ENCODE measurements at places on chromosomes 5 and 9.

DNA sequence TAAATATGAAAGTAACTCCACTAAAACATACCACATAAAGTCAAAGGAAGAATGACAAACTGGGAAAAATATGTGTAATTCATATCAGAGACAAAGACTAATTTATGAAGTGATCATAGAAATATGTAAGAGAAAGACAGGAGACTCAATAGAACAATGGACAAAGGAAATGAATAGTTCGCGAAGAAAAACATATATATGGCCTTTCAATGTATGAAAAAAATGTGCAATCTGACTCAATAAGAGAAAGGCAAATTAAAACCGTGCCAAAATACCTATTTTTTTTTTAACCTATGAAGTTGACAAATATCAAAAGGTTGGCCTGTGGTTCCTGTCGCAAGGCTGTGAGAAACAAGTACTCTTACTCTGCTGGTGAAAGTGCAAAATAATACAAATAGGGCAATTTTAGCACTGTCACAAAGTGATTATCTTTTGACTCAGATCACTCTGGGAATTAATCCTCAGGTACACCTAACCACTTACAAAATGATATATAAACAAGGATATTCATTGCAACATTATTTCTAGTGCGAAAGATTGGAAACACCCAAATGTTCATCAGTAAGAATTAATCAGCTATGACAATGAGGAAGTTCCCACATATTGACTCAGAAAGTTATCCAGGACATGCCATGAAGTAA lies 3.7 kb downstream of the C9 start:
- DNase-seq = no peak

DNA sequence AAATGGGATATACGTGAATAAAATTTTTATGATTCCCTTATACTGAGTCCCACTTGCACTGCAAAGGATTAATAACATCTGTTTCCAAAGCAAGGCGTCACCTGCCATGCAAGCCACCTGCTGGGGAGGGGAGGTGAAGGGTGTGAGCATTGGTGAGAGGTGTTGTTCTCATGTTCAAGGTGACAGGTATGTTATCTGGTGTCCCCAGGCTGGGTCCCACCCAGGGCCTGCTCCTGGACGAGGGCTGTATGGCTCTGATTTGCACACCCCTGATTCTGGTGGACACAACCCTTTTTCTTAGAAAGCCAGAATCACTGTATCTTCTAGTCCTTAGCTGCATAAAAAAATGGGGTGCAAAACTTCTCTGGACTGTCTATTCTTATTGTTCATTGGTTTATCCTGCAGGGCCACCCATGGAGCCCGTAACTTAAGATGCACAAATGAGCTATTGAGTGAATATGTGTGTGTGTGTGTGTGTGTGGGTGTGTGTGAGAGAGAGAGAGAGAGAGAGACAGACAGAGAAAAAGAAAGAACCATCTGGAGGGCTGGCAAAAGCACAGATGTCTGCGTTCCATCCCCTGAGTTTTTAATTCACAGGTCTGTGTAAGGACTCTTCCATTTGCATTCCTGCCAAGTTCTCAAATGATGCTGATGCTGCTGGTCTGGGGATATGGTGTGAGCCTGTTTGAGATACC lies 53.7 kb downstream of the SYK start:
- DNase-seq = no peak

DNA sequence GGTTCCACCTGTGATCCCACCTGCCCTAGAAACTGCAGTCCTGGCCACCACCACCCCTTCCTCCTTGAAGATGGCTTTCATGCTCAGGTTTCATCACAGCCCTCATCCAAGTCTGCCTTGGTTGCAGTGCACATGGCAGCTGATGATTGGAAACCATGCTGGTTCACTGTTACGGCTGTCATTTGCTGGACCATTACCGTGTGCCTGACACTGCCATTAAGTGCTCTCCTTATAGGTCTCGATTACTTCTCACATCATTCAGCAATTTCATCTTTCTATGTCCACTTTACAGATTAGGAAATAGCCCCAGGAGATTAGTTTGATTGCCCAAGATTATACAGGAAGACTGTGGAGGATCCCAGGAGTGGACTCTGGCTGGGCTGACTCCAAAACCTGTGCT lies 123.9 kb downstream of the ICE1 start:
- DNase-seq = no peak

GRCh38 chr5:39216631-39217030 lies 2.7 kb downstream of the FYB1 start:
- DNase-seq = no peak

DNA sequence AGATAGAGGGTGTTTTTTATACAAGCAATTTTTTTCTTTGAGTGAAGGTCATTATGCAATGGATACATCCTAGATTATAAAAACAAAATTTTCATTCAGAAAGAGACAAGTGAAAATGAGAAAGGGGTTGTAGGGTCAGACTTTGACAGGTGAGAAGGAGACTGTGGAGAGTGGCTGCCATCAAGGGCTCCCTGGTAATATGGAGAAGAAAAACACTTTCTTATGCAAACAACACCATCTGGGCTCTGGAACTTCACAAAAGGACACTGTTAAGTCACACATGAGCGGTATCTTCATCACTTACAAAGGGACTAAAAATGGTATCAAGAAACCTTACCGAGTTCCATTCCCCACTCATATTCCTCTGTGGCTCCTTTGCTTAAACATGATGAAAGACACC lies 23.5 kb downstream of the C7 start:
- no peak for DNase-seq

DNA sequence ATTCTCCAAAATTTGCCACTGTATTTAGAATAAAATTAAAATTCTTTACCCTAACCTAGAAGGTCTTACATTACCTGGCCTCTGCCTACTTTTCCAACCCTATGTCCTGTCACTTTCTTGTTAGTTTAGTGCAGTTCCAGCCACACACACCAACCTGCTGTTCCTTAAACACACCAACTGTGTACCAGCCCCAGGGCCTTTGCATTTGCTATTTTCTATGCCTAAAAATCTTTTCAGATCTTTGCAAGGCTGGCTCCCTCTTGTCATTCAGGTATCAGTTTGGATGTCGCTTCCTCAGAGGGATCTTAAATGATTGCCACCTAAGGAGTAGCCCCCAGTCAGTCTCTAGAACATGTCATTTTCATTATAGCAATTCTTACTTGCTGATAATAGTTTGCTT lies 17.7 kb upstream of the NRG2 start:
- DNase-seq = no peak

DNA sequence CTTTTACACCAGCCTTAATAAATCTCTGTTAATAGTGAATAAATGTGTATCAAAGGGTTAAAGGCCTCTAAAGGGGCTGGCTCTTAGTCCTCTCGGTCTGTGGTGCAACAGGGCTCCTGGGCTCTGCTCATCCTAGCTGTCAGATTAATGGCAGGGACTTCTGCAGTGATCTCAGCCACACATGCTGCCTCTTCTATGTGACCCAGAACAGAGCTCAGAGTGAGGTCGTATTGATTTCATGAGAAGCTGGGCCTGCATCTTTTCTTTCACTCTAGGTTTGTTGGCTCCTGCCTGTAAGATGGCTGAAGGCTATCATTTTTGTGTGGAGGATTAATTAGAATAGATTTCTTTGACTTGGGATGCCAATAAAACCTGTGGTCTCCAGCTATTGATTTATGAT lies 165.0 kb upstream of the GLRA1 start:
- DNase-seq = peak; percentile 13

- DNase-seq = no peak
Measured at GRCh38 chr5:78799266-78800017, 150.9 kb upstream of the LHFPL2 start.

- DNase-seq = no peak
Measured at GRCh38 chr9:68599826-68600225, 59.1 kb upstream of the TMEM252 start.

- DNase-seq = no peak
Measured at GRCh38 chr9:78745331-78745730, 448.4 kb downstream of the PSAT1 start.

- peak; percentile 8 for DNase-seq
Measured at GRCh38 chr9:73348471-73348870, 196.8 kb downstream of the ANXA1 start.

GRCh38 chr5:138874771-138875551 lies at the start of gene LRRTM2:
Gene LRRTM2, minus strand, starts transcription at chr5:138875335. Its CDS starts 424 bp downstream, at chr5:138874911.
- DNase-seq = peak; percentile 56

GRCh38 chr9:92486371-92486770 lies 4.1 kb upstream of the ASPN start:
- no peak for DNase-seq

DNA sequence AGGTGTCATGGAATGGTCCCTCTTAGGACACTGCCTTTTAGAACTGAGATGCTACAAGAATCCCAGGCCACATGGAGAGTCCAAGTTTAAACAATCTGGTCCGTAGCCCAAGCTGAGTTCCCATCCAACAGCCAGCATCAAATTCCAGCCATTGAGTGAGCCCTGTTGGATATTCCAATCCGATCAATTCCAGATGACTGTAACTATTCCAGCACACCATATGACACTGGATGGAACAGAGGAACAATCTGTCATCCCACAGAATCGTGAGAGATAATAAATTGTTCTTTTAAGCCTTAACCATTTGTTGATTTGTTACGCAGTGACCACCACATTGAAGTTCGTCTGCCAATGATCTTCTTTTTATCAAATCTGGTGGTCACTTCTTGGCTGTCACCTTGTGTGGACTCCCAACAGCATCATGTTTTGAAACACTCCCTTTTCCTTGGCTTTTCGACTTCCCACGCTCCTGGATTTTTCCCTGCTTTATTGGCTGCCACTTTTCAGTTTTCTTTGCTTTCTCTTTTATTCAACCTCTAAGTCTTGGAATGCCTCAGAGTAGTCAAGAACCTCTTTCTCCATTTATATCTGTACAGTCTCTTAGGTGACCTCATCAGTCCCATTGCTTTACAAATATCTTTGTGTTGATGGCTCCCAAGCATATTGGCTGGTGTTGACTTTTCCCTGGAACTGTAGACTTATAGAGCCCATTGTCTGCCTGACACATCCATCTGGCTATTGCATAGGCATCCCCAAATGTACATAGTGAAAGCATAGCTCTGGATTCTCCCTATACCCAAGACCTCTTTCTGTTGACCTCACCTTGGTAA lies 46.1 kb downstream of the TNFSF15 start:
- no peak for DNase-seq

GRCh38 chr9:7780261-7780988 lies 19.2 kb downstream of the DMAC1 start:
- no peak for DNase-seq

DNA sequence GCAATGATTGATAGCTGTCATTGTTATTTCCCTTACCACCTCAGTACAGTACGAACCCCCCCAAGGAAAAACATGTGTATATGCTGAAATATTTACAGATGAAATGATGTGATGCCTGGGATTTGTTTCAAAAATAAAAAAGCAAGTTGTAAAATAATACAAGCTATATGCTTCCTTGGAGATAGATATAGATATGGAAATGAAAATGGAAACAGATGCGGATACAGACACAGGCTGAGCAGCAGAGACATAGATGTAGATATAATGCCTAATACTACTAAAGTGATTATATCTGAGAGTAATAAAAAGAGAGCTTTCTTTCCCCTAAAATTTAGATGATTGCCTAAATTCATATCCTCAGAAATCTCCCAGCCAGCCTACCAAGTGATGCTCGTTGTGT lies 127.5 kb upstream of the TNPO1 start:
- DNase-seq = no peak

- DNase-seq = no peak
Measured at GRCh38 chr9:135219676-135220600, 132.5 kb downstream of the OLFM1 start.

- DNase-seq = no peak
Measured at GRCh38 chr9:2151171-2151570, 136.0 kb downstream of the SMARCA2 start.

DNA sequence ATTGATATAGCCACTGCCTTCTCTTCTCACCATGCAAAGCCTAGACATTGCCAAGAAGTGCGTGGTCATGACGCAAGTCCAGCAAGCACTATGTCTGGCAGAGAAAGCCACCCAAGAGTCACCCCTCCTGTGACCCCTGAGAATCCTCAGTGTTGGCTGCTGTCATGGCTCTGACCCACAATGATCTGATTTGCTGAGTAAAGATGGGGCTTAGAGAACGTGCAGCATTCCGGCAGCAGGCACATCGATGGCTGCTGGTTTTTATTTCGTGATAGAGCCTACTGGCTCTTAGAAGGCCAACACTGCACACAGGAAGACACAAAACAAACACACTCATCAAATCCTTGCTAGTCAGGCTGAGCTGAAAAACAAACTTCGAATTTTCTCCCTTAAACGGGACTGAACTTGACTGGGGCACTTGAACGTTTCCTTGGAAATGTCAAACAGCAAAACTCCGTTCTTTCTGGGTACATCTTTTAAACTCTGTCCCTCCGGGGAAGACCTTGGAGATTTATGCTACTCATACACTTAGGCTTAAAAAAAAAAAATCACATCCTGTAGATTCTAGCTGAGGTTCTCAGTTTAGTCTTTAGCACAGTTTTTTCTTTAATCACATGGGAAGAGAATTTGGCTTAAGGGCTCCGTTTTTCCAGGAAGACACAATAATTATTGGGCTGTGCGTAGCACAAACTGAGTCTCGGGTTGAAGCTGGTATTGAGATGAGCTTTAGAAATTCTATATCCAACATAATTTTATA lies 88.2 kb upstream of the BASP1 start:
- no peak for DNase-seq

DNA sequence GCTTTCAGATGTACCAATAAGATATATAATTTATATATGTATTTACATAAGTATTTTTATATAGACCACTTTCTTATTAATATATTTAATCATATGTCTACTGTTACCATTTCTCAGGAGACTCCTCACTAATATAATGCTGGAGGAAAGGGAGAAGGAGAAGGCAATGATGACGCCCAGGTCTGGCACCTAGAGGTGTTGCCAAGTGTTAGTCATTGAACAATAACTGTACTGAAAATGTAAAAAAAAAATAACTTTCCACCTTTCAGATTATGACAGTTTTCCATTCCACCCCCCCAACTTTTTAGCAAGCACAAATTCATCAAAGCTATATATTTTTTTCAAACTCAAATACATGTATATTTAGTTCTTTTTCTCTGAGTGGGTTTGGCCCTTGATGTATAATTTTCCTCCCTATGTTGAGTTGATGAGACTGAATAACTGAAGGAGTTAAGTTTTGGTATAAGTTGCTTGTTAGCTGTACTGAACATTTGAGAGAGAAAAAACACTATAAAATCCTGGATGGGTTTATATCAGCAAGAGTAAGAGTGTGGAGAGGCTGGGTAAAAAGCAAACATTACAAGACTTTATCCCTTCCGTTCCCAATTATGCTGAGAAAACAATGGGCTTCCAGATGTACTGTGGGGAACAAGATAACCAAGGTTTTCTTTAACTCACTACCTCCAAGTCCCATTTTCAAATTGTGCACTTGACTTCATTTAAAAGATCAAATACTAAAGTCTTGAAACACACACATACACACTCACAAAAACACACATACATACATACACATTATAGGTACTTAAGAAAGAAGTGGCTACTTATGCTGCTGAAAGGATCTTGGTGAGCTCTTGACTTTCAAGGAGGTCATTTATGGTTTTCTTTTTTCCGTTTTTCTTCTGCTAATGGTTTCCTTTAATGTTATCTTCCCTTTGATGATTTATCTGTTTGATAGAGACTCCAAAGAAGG lies 142.8 kb upstream of the IFNE start:
- DNase-seq = no peak

GRCh38 chr9:20353931-20354652 lies 268.2 kb downstream of the MLLT3 start:
- no peak for DNase-seq
